PC-9 (cell line): ENCODE measurements at places on chromosomes 12 and 14. TPM values are rescaled to one million over a fixed set of nuclear protein-coding genes. Genes with fewer than 3 reads are reported as not detected.

Gene JPH4
- total RNA-seq: not detected in 2 replicates

GRCh38 chr14:35159742-35160409 is 37.5 kb downstream of the PRORP start:
- H3K27ac ChIP-seq: peak overlapping the region; percentile 65
- peak; percentile 7 for DNase-seq
- no peaks in the 10 kb centered on the region for H3K27me3 ChIP-seq
- 0 out of 2 replicates have a peak overlapping the region, but pooled peaks have one; percentile 18 for H3K4me3 ChIP-seq

DNA sequence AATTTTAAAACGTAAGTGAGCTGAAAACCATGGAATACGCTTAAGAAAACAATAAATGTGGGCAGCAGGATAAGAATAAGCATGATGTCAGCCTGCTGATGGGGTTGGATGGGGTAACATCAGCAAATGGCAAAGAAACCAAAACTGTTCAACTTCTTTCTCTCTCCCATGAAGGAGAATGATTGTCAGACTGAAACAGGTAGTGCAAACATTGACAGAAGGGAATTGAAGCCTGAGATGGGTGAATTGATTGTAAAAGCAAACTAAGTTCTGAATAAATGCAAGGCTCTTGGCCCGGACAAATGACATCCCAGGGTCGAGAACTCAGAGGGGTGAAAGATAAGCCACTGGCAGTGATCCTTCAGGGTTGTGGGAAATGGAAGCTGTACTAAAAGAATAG is 182.6 kb downstream of the ETV6 start:
- no peak for DNase-seq
- H3K4me3 ChIP-seq: no peak overlapping the region
- H3K27me3 ChIP-seq: no peaks in the 10 kb centered on the region
- H3K27ac ChIP-seq: no peak overlapping the region

DNA sequence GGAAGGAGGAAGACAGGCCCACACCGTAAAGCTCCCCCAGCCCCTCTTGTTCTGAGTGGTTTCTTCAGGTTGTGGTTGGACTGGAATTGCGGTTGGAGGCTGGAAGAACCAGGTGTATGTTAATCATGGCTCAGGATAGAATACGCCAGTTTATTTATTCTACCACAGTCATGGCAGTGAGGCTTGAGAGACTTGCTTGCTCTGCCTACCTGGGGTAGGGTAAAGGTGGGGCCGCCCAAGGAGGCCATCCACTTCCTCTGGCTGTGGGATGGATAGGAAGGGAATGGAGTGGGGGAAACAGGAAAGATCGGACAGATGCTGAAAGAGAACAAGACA is 8.1 kb downstream of the SHMT2 start:
- peak overlapping the region; percentile 28; the same call in 1 of the 2 replicates for H3K4me3 ChIP-seq
- DNase-seq: peak; percentile 26
- H3K27me3 ChIP-seq: peaks cover 30% of the 10 kb centered on the region
- H3K4me1 ChIP-seq: peaks cover 14% of the 10 kb centered on the region; the same call in 1 of the 2 replicates

DNA sequence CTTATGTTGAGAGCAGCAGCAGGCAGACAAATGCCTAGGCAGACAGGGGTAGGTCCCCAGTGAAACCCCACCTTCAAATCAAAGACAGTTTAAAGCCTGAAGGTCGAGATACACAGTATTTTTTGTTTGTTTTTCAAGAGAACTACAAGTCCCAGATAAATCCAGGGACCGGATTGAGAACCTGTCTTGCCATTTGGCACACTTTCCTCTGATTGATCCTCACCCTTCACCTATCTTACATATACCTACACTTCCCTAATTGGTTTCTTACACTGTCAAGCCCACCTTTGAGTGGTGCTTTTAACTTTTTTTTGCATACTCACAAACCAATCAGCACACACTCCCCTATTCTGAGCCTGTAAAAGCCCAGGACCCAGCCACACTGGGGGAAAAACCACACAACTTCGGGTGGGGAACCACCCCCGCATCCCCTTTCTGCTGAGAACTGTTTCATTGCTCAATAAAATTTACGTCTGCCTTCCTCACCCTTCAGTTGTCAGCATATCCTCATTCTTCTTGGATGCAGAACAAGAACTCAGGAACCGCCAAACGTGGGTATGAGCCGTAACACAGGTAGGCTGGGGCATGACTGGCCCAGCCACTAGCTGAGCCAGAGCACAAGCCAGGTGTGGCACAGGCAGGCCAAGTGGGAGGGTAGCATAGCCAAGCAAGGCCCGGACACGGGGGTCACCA is 11.1 kb downstream of the DICER1 start:
- H3K4me3 ChIP-seq: no peak overlapping the region
- no peaks in the 10 kb centered on the region for H3K27me3 ChIP-seq
- 0 out of 2 replicates have a peak, but pooled peaks cover 5% of the 10 kb centered on the region for H3K36me3 ChIP-seq
- DNase-seq: no peak
- no peak overlapping the region for H3K27ac ChIP-seq

Gene NOXRED1
- 2.0 and 2.1 TPM in 2 replicates for total RNA-seq

DNA sequence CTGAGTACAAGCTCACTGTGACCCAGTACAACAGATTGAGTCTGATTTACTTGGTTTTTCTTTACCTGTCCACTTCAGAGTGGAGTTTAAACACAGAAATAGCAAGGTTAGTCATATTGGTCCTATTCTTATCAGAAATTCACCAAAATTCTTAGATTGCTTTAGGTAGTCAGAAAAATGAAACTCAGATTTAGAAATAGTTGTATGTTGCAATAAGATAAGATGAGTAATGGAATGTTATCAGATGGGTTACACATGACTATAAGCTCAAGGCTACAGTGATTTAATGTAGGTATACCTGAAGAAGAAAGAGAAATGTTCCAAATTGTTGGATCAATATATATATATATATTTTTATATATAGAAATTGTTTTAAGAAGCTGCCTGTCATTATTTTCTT is 524.1 kb downstream of the LRFN5 start:
- no peaks in the 10 kb centered on the region for H3K27me3 ChIP-seq
- no peak for DNase-seq
- no peaks in the 10 kb centered on the region for H3K4me1 ChIP-seq
- H3K27ac ChIP-seq: no peak overlapping the region

Gene RND1
- 2.7 and 4.0 TPM in 2 replicates for total RNA-seq

DNA sequence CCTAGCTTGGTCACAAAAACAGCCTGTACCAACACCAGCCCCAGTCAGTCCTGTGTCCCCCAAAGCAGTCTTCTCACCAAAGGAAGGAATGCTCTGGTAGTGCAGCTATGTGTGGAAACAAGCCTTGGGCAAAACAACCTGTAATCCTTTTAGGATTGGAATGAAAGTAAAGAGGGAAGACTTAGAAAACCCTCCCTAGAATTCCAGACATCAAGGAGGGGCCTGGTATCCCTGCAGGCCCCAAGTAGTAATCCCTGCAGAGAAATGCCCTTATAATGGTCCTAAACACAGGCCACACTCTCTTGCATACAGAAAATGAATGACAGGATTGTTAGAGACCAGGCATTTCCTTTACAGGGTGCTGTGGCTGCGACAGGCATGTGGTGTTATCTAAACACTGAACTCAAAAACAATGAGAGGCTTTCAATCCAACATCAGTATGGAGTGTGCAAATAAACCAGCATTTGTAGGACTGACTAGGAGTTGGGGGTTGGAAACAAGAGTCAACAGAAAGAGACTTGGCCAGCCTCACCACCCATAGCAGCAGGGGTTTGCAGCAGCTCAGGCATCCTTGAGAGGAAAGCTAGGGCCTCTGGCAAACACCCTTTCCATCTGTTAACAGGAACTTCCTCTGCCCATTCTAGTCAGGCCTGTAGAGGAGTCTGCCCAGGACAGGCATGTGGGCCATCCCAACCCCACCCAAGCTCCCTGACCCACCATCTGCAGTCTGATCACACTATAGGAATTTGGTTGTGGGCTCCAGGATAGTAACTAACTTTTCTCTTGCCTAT is 59.1 kb downstream of the DCAF5 start:
- no peak overlapping the region for H3K4me3 ChIP-seq
- H3K27ac ChIP-seq: peak overlapping the region; percentile 4; the same call in 1 of the 2 replicates
- peak; percentile 33 for DNase-seq
- peaks cover 15% of the 10 kb centered on the region for H3K4me1 ChIP-seq
- H3K36me3 ChIP-seq: peaks cover 12% of the 10 kb centered on the region

DNA sequence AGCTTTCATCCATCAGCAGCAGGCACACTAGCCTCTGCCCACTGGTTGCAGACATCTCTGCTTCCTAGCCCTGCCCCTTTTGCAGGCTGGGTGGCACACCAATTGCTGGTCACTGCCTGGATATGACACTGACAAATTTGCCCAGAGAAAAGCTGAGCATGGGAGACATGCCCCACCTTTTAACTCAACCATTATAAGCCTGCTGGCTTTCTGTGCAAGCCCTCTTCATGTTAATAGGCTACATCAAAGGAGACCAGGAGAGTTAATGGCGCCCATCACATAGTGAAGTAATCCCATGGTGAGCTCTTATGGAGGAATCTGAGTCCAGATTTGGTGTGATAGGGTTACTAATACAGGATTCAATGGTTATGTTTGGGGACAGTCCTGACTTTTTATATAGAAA is 139.2 kb downstream of the KICS2 start:
- peaks cover 42% of the 10 kb centered on the region for H3K36me3 ChIP-seq
- DNase-seq: no peak
- H3K27me3 ChIP-seq: no peaks in the 10 kb centered on the region

- peaks cover 28% of the 10 kb centered on the region for H3K4me1 ChIP-seq
- no peaks in the 10 kb centered on the region for H3K27me3 ChIP-seq
- DNase-seq: no peak
- no peaks in the 10 kb centered on the region for H3K36me3 ChIP-seq
Observed at GRCh38 chr12:26297396-26298070, 102.2 kb downstream of the SSPN start.

DNA sequence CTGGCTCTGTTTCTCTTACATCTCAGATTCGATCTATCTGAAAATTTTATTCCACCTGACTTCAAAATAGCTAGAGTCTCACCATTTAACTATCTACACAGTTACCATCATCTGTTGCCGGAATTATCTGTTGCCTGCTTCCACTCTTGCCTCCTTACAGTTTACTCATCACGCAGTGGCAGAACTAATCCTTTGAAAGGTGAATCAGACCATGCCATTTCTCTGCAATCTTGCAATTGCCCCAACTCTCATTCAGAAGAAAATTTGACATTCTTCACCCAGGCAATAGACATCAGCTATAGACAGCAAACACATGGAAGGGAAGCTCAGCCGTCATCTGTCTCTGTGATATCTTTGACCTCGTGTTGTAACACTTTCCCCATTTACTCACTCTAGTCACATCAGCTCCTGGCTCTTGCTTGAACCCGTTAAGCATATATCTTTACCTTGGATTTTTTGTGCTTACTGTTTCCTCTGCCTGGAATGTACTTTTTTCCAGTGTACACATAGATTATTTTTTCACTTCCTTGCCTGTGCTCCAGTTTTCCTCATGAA is 85.5 kb downstream of the PDE3A start:
- H3K36me3 ChIP-seq: no peaks in the 10 kb centered on the region
- H3K4me3 ChIP-seq: no peak overlapping the region
- H3K27me3 ChIP-seq: no peaks in the 10 kb centered on the region
- H3K4me1 ChIP-seq: no peaks in the 10 kb centered on the region
- no peak overlapping the region for H3K27ac ChIP-seq

Gene ESPL1
- 37.4 and 42.0 TPM in 2 replicates for total RNA-seq

Gene SLC22A17
- not detected in 2 replicates for total RNA-seq

- H3K36me3 ChIP-seq: no peaks in the 10 kb centered on the region
- no peak overlapping the region for H3K4me3 ChIP-seq
- H3K27ac ChIP-seq: no peak overlapping the region
- H3K4me1 ChIP-seq: no peaks in the 10 kb centered on the region
Observed at GRCh38 chr14:53516261-53516774, 363.2 kb upstream of the DDHD1 start.

Gene OVCH1
- total RNA-seq: not detected in 2 replicates

GRCh38 chr14:71165121-71166031 is 258.1 kb downstream of the PCNX1 start:
- peaks cover 11% of the 10 kb centered on the region for H3K4me1 ChIP-seq
- H3K27ac ChIP-seq: no peak overlapping the region
- H3K4me3 ChIP-seq: no peak overlapping the region

Gene SYNE3
- total RNA-seq: 1.5 and 1.9 TPM in 2 replicates

- no peak for DNase-seq
- H3K4me3 ChIP-seq: no peak overlapping the region
- no peaks in the 10 kb centered on the region for H3K27me3 ChIP-seq
- no peak overlapping the region for H3K27ac ChIP-seq
- no peaks in the 10 kb centered on the region for H3K36me3 ChIP-seq
- no peaks in the 10 kb centered on the region for H3K4me1 ChIP-seq
Observed at GRCh38 chr14:74203639-74204038, 35.6 kb upstream of the VSX2 start.

Gene HOXC9
- total RNA-seq: 7.5 and 10.2 TPM in 2 replicates

Gene RNU7-1
- total RNA-seq: not detected in 2 replicates

DNA sequence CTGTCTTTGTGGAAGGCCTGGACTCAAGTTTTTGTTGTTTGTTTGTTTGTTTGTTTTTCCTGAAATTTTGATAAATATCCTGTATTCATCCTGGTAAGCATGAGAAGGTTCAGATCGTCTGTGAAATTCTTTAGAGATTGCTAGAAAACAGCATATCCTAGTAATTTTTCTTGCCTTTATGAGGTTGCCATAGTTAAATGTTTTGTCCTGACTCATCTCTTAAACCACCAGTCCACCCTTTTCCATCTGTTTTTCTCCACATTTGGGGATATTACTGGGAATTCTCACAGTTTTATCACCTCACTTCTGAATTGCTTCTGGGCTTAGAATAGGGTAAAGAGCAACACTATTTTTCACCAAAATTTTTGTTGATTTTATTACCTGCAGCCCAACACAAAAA is 248.3 kb downstream of the FBXL14 start:
- no peak for DNase-seq
- no peak overlapping the region for H3K4me3 ChIP-seq
- H3K36me3 ChIP-seq: no peaks in the 10 kb centered on the region
- no peak overlapping the region for H3K27ac ChIP-seq

- H3K27me3 ChIP-seq: no peaks in the 10 kb centered on the region
- peaks cover 11% of the 10 kb centered on the region for H3K4me1 ChIP-seq
- no peak for DNase-seq
- no peaks in the 10 kb centered on the region for H3K36me3 ChIP-seq
- no peak overlapping the region for H3K4me3 ChIP-seq
Observed at GRCh38 chr14:41549282-41549681, 57.4 kb upstream of the LRFN5 start.

GRCh38 chr12:49415521-49415970 is 48.3 kb downstream of the SPATS2 start:
- no peak overlapping the region for H3K27ac ChIP-seq
- H3K4me1 ChIP-seq: no peaks in the 10 kb centered on the region
- no peak overlapping the region for H3K4me3 ChIP-seq
- H3K36me3 ChIP-seq: no peaks in the 10 kb centered on the region

Gene NPAS3
- not detected in 2 replicates for total RNA-seq

Gene NOC4L
- 24.1 and 27.1 TPM in 2 replicates for total RNA-seq

DNA sequence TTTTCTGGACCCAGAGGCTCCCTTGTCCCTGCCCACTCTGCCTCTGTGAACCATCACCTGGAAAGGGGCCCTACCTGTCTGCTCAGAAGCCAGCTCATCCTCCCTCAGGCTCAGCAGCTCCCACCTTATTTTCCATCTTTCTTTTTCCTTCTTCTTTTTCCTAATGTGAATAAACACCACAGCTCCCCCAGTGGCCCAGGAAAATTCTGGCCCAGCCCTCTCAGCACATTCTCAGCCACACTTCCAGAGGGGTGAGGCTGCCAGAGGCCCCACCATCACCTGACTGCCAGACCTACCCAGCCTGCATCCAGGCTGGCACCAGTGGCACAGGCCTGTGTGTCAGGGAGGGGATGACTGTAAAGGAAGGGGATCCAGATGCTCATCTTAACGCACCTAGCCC is 23.0 kb downstream of the ZFHX2 start:
- H3K27me3 ChIP-seq: no peaks in the 10 kb centered on the region
- DNase-seq: no peak
- H3K36me3 ChIP-seq: no peaks in the 10 kb centered on the region
- no peaks in the 10 kb centered on the region for H3K4me1 ChIP-seq
- H3K4me3 ChIP-seq: no peak overlapping the region
